ENCODE measurements at places on chromosomes 4 and X.

- DNase-seq: no peak
Observed at GRCh38 chr4:140989944-140990343, 143.3 kb downstream of the RNF150 start.

DNA sequence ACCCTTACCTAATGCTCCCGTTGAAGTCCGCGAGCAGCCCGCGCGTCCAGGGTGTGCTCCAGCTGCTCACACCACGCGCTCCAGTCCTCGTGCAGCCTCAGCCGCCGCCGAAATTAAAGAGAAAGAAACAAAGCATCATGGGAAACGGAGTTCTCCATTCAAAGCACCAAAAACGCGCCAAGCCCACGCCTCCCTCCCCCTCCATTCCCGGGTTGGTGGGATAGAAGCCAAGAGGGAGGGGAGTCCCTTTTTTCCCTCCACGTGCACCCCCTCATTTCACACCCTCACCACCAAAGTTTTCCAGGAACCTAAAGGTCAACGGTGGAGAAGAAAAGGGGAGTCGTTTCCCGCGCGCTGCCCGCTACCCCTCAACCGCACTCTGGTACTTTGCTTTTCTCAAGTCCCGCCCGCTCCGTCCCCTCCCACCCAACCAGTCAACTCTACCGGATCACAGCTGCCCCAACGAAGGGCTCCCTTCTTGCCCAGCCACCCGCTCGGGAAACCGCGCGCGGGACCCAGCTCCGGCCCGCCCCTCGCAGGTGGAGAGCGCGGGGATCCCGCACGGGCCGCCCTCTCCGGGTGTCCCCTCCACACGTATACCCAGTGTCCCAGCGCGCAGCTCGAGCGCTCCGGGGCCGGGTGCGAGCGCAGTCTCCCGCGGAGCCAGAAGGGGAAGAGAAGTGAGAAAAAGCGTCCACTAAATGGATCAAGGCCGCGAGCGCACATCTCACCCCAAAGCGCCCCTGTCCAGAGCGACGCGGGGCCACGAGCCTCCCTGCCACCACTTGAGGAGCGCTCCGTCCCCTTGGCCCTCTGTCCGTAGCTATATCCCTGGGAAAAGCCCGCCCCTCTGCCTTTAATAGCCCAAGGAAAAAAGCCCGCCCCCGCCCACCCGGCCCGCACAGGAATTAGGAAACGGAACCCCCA is 65.1 kb upstream of the CCDC160 start:
- DNase-seq: no peak

DNA sequence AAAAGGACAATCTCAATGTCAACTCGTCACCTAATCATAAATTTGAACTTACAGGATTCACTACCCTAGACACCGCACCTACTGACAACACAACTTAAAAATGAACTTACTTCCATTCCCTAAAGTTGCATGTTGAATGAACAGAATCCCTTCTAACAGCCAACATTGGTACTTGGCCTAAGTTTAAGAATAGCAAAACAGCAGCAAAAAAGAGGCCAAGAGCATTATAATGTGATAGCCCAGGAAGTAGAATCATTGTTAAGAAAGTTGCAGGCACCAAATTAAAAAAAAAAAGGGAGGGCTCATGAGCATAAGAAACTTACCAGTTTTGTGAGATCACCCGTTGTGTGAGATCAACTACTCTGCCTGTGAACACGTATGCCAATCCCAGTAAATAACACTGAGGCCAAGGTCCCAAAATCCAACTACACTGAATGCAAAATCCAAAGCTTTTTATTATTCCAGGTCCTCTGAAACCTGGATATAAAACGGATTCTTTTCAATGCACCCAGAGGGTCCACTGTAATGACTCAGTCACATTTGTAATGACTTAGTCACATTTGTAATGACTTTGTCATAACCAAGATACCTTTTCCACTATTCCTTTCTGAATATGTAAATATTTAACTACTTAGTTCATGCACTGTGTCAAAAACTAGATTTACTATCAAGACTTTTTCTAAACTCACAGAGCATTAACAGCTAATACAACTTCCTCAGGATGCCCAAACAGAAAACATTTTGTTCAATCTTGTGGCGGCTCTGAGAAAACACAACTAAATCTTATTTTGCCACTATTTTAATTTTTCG is 6.8 kb downstream of the HNRNPDL start:
- DNase-seq: peak; percentile 35

DNA sequence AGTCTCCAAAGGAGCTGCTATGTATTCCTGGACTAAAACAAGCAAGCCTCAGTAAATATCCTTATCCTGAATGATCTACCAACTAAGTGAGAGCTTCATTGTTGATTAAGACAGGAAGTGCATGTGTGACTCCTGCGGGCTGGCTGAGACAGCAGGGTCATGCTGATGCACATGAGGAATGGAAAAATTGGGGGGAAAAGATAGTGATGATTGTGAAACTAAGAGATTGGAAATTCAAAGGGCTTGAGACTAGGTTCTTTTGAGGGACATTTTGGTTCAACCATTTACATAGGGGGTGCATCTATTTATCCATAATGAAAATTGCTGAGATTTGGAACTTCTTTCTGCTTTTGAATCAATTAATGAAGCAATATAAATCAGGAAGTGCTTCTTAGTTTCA is 61.1 kb upstream of the C1QTNF7 start:
- DNase-seq: peak; percentile 77

DNA sequence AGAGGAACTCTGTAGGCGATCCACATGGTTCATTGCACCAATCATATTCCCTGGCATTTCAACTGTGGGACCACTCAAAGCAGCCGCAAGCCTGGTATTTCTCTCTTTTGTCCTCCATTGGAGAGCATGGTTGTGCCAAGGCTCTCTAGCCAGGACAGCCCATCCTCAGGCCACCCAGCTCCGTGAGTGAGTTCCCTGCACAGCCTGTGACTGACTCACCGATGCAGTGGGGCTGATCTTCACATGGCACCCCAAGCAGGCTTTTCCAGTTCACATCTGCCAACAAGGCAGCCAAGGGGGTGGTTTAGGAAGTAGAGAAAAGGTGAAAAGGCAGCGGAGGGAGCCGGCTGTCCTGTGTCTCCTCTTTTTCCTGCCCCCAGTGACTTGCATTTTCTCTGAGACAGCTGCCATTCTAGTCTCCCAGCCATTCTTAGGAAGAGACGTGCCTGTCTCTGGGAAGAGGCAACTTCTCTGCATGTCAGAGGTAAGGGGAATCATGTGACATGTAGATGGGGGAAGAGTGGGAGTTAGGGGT is 69.2 kb downstream of the MID1IP1 start:
- DNase-seq: peak; percentile 59

GRCh38 chr4:100391863-100392262 is 126.0 kb downstream of the EMCN start:
- peak; percentile 41 for DNase-seq

All from RPMI7951 (cell line).